ENCODE measurements at places on chromosomes 11 and 22.

GRCh38 chr11:62545437-62546243 lies 966 bp downstream of the AHNAK start:
- peak; percentile 99 for DNase-seq

GRCh38 chr22:21591695-21592094 lies 24.2 kb downstream of the UBE2L3 start:
- DNase-seq: no peak

DNA sequence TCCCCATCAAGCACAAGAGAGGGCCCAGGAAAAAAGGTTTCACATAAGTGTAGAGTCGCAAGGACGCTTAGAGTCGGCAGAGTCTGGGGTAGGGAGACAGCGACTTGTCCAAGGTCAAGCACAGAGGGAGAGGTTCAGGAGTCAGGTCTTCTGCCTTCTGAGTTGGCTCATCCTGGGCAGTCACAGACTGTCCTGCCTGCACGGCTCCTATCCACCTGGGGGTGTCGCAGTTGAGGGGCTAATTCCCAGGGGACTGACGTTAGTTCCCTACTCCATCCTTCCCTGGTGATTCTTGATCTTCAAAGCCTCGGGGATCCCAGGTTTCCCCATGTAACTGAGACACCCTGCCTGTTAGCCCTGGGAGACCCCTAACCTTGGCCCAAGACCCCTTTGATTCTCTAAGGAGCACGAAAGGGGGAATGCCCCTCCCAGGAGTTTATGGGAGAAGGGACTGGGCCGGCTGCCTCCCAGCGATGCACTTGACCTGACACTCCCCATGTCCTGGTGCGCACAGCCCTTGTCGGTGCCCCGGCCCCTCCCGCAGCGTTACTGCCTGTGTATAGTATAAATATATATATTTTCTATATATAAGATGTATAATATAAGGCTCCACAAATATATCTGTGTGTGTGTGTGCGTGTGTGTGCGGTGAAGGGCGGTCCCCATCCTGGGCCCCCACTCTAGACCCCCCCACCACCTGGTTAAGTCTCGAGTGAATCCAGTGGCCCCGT lies 14.7 kb upstream of the TAB1 start:
- DNase-seq: peak; percentile 42

DNA sequence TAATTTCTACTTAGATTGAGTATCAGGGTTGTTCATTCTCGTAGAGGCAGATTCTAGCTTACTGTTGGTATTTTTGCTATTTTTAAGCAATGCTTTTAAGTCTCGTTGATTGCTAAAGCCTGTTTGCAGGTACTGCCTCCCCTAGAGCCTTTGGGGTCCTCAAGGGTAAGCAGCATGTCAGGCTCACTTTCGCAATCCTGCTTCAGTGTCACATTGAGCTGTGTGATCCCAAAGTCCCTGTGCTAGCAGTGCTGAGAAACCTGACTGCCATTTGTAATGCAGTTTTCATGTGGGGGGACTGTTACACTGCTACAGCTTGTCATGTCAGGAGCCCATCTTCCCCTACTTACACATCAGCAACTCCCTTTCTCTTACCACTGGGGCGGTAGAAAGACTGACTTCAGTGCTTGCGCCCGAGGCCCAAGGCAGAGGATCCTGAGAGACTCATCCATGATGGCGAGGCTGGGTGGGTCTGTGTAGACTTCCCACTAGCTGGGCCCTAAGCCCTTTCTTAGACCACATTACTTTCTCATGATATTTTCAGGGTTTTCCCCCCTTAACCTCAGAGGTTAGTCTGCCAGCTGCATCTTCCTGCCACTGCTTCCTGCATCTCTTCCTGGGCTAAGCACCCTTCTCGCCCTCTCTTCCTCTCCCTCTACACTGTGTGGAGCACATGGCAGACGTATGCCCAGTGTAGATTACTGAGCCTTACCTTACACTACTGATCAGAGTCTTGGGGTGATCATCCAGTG lies 40.8 kb upstream of the ST14 start:
- no peak for DNase-seq

GRCh38 chr11:27998552-27998951 lies 109.4 kb downstream of the KIF18A start:
- no peak for DNase-seq

- no peak for DNase-seq
These were observed 5.3 kb upstream of the INS start for GRCh38 chr11:2166091-2166851.

- DNase-seq: peak; percentile 7
These were observed 159.0 kb upstream of the RAG2 start for GRCh38 chr11:36757075-36757474.

GRCh38 chr22:47929073-47929472 lies 1166.6 kb downstream of the TBC1D22A start:
- no peak for DNase-seq

DNA sequence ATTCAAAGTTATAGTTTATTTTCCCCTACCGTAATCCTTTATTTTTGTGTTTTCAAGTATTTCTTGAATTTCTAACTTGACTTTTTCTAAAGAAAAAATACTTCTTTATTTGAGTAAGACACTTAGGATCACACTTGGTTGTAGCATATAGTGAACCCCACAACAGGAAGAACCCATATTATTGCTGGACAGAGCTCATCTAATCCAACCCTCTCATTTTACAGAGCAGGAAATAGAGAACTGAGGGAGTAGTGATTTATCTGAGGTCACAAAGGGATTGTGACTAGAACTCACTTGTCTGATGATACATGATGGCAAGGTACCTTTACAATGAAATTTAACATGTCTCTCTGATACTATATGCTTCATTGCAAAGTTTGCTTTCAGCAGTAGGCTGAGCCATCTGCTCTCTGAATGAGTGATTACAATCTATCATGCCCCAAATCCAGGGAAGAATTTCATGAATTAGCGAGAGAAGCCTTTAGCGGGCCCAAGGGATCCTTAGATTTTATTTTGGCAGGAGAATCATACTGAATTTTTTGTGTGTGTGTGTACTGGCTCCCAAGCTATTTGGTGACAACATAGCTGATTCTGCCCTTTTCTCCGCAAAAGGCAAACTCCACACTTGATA lies 9.8 kb downstream of the SLC17A6 start:
- no peak for DNase-seq

DNA sequence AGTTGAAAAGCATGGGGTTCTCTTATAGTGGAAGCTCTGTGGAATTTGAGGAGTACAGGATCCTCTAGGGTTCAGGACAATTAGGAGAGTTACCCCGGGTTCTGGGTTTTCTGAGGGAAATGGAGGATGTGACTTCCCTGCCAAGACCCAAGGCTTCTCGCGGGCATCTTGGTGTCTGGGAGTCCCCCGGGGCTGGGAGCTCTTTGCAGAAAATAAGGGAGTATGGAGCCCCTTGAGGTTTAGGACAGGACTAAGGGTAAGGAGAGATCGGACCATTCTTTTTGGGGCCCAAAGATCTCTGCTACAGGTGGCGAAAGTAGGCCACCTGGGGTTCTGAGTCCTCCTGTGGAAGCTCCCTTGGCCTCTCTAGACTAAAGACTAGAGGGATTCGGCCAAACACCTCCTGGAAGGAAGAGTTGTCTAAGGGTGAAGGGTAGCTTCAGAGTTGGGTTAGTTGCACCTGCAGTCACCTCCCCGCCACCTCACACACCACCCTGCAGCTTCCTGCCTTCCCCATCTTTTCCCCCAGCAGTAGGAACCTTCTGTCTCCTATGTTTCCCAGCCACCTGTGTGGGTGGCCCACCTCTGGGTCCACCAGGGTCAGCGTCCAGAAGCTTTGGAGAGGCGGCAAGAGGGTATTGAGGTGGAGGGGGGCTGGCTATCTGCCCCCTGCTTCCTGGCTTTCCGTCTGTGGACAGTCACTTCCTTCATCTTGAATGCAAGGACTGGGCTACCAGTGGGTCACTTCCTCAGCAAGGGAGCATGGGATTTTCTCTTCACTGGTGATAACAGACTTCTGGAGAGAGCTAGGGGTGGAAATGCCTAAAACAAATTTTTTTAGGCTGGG lies 908 bp downstream of the LIMK2 start:
- DNase-seq: no peak

- no peak for DNase-seq
These were observed 91.0 kb downstream of the CCDC83 start for GRCh38 chr11:85946221-85946620.

DNA sequence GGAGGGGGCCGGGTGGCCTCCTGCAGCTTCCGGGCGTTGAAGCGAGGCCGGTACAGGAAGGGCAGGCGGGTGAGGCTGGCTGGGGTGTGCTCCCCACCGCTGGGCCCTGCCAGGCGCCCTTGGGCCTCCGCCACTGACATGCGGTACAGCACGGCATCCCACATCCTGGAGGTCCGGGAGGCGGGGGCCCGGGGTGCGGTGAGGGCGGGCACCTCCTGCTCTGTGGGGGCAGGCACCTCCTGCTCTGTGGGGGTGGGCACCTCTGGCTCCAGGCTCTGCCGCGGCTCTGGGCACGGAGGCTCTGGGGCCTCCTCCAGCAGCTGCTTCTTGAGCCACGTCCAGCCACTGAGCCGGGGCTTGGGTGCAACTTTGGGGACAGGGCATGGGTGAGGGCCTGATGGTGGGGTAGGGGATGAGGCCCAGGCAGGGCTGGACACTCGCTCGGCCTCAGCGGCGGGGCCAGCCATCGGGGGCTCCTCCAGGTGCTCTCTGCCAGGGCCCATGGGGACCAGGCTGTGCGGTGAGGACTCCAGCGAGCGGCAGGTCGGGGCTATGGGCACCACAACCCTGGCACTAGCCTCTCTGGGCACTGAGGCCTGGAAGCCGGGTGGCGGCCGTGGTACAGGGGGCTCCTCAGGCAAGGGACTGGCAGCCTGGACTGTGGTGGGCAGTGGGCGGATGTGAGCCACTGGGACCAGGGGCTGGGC lies 2.3 kb downstream of the PRR33 start:
- DNase-seq: no peak

- no peak for DNase-seq
These were observed 58.0 kb upstream of the KIRREL3 start for GRCh38 chr11:127058524-127058923.

GRCh38 chr11:70798296-70798695 lies 400.0 kb downstream of the CTTN start:
- DNase-seq: no peak

DNA sequence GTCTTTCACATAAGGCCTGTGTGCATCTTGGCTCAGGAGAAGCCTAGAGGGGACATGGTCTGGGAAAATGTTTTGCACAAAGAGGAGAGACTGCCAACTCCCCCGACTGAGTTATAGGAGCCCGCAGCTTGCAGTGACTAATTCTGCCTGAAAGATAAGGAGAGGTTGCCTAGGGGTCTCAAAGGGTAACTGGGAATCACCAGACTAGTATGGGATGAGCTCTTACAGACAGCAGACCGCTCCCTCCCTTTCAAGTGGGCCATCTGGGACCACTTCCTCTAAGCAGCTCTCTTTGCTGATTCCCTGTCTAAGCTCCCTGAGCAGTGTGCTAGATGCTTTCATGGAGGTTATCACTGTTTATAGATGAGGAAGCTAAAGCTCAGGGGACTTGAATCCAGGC lies 105.1 kb downstream of the TENM4 start:
- no peak for DNase-seq

- DNase-seq: no peak
These were observed 15.1 kb downstream of the RAB30 start for GRCh38 chr11:83056611-83057010.

GRCh38 chr22:22655452-22656290 lies 11.3 kb downstream of the GGTLC2 start:
- DNase-seq: no peak

- DNase-seq: no peak
These were observed 15.8 kb upstream of the DGKZ start for GRCh38 chr11:46331282-46331984.

GRCh38 chr11:34249439-34249838 lies 108.4 kb downstream of the ABTB2 start:
- DNase-seq: no peak

GRCh38 chr11:27618281-27618915 lies 81.9 kb downstream of the BDNF start:
- DNase-seq: peak; percentile 22

- peak; percentile 32 for DNase-seq
These were observed at the start of gene BID for GRCh38 chr22:17774206-17774925. Gene BID (minus strand): TSS chr22:17774469. CDS start chr22:17750116, 24,353 bp downstream.

- no peak for DNase-seq
These were observed 17.8 kb downstream of the PRR5 start for GRCh38 chr22:44719586-44720368.

DNA sequence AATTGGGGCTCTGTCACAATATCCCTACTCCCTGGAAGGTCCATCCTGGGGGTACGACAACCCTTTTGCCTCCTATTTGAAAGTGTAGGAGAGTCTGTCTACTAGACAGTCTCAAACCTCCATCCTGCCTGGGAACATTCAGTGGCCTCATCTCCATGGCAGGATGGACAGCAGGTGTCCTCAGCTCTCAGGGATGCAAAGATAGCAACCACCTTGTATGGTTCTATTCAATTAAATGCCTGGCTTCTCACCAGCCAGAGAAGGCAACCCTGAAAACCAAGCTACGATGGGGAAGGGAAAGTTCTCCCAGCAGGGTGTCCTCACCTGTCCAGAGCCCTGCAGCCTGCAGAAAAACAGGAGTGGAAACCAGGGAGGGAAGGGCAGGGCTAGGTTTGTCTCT lies 164.9 kb downstream of the MIAT start:
- DNase-seq: no peak

GRCh38 chr11:5631969-5632635 lies 7.3 kb downstream of the TRIM34 start:
- DNase-seq: no peak

DNA sequence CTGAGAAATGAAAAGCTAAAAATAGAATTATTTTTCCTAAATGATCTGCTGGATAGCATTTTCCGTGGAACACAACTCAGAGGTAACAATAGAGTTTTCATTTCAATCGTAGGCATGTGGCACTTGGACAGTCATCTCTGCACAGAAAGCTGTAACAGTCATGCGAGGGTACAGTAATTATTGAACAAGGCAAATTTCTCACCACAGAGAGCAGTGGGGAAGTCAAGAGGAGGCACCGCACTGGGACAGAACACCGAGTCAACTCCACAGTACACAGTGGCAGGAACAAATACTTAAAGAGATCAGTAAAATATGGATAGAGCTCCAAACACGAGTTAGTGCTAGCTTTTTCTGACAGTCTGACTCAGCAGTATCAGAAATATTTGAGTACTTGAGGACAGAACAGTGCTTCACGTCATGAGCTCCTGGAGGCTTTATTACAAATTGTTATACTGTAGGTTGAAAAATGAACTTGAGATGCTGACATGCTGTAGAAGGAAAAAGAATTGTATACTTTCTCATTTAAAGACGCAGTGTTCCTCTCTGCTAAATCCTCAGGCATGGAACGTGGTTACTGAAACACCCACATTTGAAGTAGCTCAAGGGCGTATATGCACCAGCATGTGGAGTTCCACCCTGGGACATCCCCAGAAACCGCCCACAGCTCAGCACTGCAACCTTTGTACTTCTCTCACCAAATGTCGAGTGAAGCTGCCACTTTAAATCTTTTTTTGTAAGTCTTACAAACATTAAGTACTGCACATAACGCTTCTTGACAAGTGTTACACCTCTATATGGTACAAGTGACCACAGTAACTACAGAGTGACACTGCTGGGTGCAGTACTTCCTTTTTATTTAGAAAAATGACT lies 27.4 kb upstream of the YPEL1 start:
- DNase-seq: no peak

GRCh38 chr22:26236991-26237390 lies 67.7 kb downstream of the SEZ6L start:
- peak; percentile 63 for DNase-seq
